ENCODE measurements at places on chromosomes 7 and 10.

DNA sequence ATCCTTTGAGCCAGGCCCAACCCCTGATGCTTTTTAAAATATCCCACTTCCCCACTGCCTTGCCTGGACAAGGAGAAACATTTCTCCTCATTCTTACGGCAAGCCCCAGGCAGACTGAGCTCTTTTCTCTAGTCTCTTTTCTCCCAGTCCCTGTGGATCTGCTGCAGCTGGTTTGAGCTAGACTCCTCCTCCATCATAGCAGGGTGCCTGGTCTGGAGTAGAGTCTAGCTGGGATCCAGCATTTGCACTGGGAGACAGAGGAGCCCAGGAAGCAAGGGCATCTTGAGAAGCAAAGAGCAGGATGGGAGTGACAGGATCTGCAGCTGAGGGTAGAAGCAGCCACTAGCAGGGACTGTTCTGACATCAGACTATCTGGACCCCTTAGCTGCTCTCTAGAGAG, 562.3 kb upstream of the COBL start:
- no peak overlapping the region for H3K4me3 ChIP-seq
- no peaks in the 10 kb centered on the region for H3K4me1 ChIP-seq
- no peak for DNase-seq
- no peak overlapping the region for H3K27ac ChIP-seq

DNA sequence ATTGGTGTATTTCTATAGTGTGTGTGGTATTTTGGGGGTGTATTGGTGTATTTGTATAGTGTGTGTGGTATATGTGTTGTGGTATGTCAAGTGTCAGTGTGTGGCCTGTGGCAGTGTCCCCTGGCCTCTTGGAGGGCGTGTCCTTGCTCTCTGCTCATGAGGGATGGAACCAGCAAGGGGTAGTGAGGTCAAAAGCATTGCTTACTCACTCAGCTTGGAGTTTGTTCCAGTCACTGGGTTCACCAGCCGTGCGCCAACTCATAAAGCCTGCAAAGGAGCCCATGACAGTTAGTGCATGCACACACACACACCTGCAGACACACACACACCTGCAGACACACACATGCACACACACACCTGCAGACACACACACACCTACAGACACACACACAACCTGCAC, 4.3 kb upstream of the TRPV6 start:
- H3K36me3 ChIP-seq = no peaks in the 10 kb centered on the region
- no peak overlapping the region for H3K4me3 ChIP-seq
- no peak overlapping the region for H3K27ac ChIP-seq
- no peak for DNase-seq
- H3K27me3 ChIP-seq = no peaks in the 10 kb centered on the region

- H3K27ac ChIP-seq = no peak overlapping the region
- no peaks in the 10 kb centered on the region for H3K27me3 ChIP-seq
- H3K4me3 ChIP-seq = no peak overlapping the region
- no peak for DNase-seq
- no peaks in the 10 kb centered on the region for H3K4me1 ChIP-seq
Observed at GRCh38 chr7:39459636-39460035, 106.6 kb upstream of the YAE1 start.

GRCh38 chr7:134645935-134646334, 718 bp upstream of the BPGM start:
- H3K36me3 ChIP-seq = no peaks in the 10 kb centered on the region
- DNase-seq = no peak
- H3K27ac ChIP-seq = peak overlapping the region; percentile 85
- peaks cover 11% of the 10 kb centered on the region for H3K4me1 ChIP-seq
- peak overlapping the region; percentile 46 for H3K4me3 ChIP-seq
- no peaks in the 10 kb centered on the region for H3K27me3 ChIP-seq

DNA sequence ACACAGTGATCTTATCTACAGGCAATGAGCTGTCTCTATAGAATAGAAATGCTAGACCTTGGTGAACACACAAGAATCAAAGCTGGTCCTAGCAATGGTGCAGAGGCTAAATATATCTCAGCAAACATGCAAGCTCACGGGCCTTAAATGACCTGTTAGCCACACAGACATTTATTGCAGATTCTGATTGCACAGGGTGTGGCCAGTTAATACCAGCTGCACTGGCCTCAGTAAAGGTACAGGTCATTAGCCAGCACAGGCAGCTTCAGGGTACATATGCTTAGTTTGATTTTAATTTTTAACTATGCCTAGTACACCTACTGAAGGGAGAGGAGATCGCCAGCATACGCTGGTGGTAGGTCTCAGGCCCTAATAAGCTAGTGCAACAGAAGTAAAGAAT, 265.4 kb upstream of the DGKB start:
- no peak overlapping the region for H3K27ac ChIP-seq
- DNase-seq = no peak
- H3K36me3 ChIP-seq = no peaks in the 10 kb centered on the region
- no peaks in the 10 kb centered on the region for H3K4me1 ChIP-seq

DNA sequence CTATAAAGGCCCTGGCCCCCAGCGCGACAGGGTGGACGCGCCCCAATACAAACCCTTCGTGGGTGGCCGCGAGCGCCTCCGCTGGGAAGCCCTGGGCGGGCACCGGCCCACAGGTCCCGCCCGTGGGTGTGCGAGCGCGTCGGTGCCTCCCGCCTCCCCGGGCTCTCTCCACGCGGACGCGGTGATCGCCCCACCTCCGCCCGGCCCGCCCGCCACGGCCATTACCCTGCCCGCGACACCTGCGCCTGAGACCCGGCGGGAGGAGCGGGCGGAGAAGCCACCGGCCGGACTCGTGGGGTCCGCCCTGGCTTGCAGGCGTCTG, 81.2 kb downstream of the PAX2 start:
- peaks cover 34% of the 10 kb centered on the region for H3K4me1 ChIP-seq
- DNase-seq = no peak
- peak overlapping the region; percentile 51 for H3K4me3 ChIP-seq
- H3K27me3 ChIP-seq = peaks cover 64% of the 10 kb centered on the region

DNA sequence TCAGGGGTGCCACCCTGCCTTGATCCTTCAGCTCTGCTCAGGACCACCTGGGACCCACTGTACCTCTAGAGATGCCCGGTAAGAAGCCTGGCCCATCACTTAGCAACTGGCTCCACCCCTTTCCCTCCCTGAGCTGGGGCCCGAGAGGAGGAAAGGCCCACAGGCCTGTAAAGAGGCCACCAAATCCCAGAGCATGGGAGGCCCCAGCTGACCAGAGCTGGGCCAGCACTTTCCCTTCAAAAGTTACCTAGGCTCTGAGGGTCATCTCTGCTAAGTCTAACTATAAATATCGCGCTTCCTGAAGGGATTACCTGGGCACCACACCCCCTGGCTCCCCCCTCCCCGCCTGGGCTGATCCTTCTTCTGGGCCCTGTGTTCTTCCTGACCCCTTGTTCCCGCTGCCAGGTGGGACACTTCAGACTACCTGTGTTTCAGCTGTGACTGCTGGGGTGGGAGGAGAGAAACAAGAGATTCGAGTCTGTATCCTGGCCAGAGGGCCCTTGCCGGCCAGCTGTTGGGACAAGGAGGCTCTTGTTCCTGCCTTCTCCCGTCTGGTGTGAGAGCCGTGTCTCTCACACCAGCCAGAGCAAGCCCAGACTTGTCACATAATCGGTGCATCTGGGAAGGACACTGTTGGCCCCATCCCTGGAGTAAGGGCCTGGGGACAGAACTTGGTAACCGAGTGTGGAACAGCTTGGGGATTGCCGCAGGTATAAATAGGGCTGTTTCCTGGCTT, 22.8 kb upstream of the ANKRD2 start:
- H3K4me1 ChIP-seq = no peaks in the 10 kb centered on the region
- DNase-seq = no peak
- no peaks in the 10 kb centered on the region for H3K36me3 ChIP-seq
- no peak overlapping the region for H3K27ac ChIP-seq
- no peaks in the 10 kb centered on the region for H3K27me3 ChIP-seq
- H3K4me3 ChIP-seq = no peak overlapping the region

GRCh38 chr10:4541292-4541691, 284.7 kb upstream of the AKR1E2 start:
- no peaks in the 10 kb centered on the region for H3K36me3 ChIP-seq
- no peak for DNase-seq
- H3K4me3 ChIP-seq = no peak overlapping the region
- H3K27me3 ChIP-seq = no peaks in the 10 kb centered on the region
- H3K27ac ChIP-seq = no peak overlapping the region

- no peaks in the 10 kb centered on the region for H3K27me3 ChIP-seq
- no peaks in the 10 kb centered on the region for H3K36me3 ChIP-seq
- no peaks in the 10 kb centered on the region for H3K4me1 ChIP-seq
- H3K4me3 ChIP-seq = no peak overlapping the region
- no peak overlapping the region for H3K27ac ChIP-seq
Observed at GRCh38 chr7:114466917-114467316, 52.3 kb downstream of the FOXP2 start.

- H3K4me3 ChIP-seq = no peak overlapping the region
- no peak for DNase-seq
- no peaks in the 10 kb centered on the region for H3K36me3 ChIP-seq
- H3K4me1 ChIP-seq = no peaks in the 10 kb centered on the region
Observed at GRCh38 chr7:78296644-78297371, 498.2 kb downstream of the PHTF2 start.

- no peaks in the 10 kb centered on the region for H3K27me3 ChIP-seq
- H3K27ac ChIP-seq = no peak overlapping the region
- no peaks in the 10 kb centered on the region for H3K4me1 ChIP-seq
- no peaks in the 10 kb centered on the region for H3K36me3 ChIP-seq
- DNase-seq = no peak
Observed at GRCh38 chr7:124550036-124550435, 215.6 kb downstream of the GPR37 start.

GRCh38 chr7:135761751-135762488, 13.3 kb upstream of the FAM180A start:
- no peaks in the 10 kb centered on the region for H3K36me3 ChIP-seq
- no peaks in the 10 kb centered on the region for H3K27me3 ChIP-seq
- no peaks in the 10 kb centered on the region for H3K4me1 ChIP-seq
- H3K27ac ChIP-seq = no peak overlapping the region
- no peak for DNase-seq

- DNase-seq = no peak
- no peak overlapping the region for H3K27ac ChIP-seq
- no peaks in the 10 kb centered on the region for H3K36me3 ChIP-seq
- H3K4me3 ChIP-seq = no peak overlapping the region
- no peaks in the 10 kb centered on the region for H3K27me3 ChIP-seq
Observed at GRCh38 chr10:50634479-50634878, 10.7 kb upstream of the SGMS1 start.

- no peaks in the 10 kb centered on the region for H3K4me1 ChIP-seq
- no peak overlapping the region for H3K27ac ChIP-seq
- no peaks in the 10 kb centered on the region for H3K36me3 ChIP-seq
Observed at GRCh38 chr10:22156750-22157149, 61.1 kb downstream of the EBLN1 start.

DNA sequence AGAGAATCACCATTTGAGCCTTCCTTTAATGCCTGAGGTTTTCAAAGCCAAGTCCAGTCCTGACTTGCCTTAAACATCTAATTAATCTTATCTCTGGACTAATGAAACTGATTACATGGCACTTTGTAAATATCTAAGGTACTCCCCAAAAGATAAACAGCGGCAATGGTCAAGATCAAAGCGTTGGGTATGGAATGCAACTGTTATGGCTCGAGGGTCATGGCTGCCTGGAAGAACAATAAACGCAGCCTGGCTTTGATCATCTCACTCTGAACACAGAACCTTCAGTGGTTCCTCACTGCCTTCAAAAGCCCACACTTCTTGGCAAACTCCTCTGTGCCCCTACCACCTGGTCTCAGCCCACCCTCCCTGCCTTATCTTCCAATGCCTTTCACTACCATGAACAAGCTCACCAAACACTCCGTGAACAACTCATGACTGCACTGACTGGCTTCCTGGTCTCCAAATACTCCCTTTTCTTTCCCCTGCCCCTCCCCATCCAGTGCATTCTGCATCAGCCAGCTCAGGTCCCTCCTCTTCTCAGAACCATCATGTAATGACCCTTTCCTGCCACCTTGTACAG, 150.2 kb upstream of the NFE2L3 start:
- no peaks in the 10 kb centered on the region for H3K36me3 ChIP-seq
- no peak for DNase-seq
- no peak overlapping the region for H3K27ac ChIP-seq
- no peak overlapping the region for H3K4me3 ChIP-seq
- no peaks in the 10 kb centered on the region for H3K27me3 ChIP-seq

- DNase-seq = no peak
- no peak overlapping the region for H3K27ac ChIP-seq
- no peaks in the 10 kb centered on the region for H3K36me3 ChIP-seq
- H3K4me3 ChIP-seq = no peak overlapping the region
- H3K27me3 ChIP-seq = no peaks in the 10 kb centered on the region
- no peaks in the 10 kb centered on the region for H3K4me1 ChIP-seq
Observed at GRCh38 chr10:71225291-71226058, 13.1 kb downstream of the UNC5B start.

GRCh38 chr10:78432583-78432982, 398.9 kb downstream of the RPS24 start:
- H3K36me3 ChIP-seq = no peaks in the 10 kb centered on the region
- no peak overlapping the region for H3K27ac ChIP-seq
- no peaks in the 10 kb centered on the region for H3K27me3 ChIP-seq
- no peak overlapping the region for H3K4me3 ChIP-seq
- no peaks in the 10 kb centered on the region for H3K4me1 ChIP-seq

- H3K27ac ChIP-seq = peak within 1 kb of the TSS; percentile 73
- H3K36me3 ChIP-seq = no peaks in the 10 kb centered on the region
- peak; percentile 72 for DNase-seq
- peaks cover 5% of the 10 kb centered on the region for H3K27me3 ChIP-seq
Observed at GRCh38 chr10:22316286-22317075, at the start of gene COMMD3. TSS of gene COMMD3 (plus strand) at chr10:22316388. CDS start at chr10:22316418, 30 bp downstream.

GRCh38 chr10:132812520-132812919, 26.6 kb upstream of the NKX6-2 start:
- DNase-seq = no peak
- H3K36me3 ChIP-seq = no peaks in the 10 kb centered on the region
- no peak overlapping the region for H3K27ac ChIP-seq
- peaks cover 2% of the 10 kb centered on the region for H3K27me3 ChIP-seq

- H3K4me3 ChIP-seq = no peak overlapping the region
- no peaks in the 10 kb centered on the region for H3K4me1 ChIP-seq
- DNase-seq = no peak
- H3K36me3 ChIP-seq = no peaks in the 10 kb centered on the region
- no peaks in the 10 kb centered on the region for H3K27me3 ChIP-seq
Observed at GRCh38 chr7:157807510-157807909, 470.7 kb downstream of the DNAJB6 start.

- no peak overlapping the region for H3K27ac ChIP-seq
- H3K4me1 ChIP-seq = no peaks in the 10 kb centered on the region
- no peak for DNase-seq
- no peak overlapping the region for H3K4me3 ChIP-seq
- no peaks in the 10 kb centered on the region for H3K27me3 ChIP-seq
- no peaks in the 10 kb centered on the region for H3K36me3 ChIP-seq
Observed at GRCh38 chr10:77349226-77349625, 288.4 kb downstream of the KCNMA1 start.

- H3K36me3 ChIP-seq = peaks cover 18% of the 10 kb centered on the region
- no peaks in the 10 kb centered on the region for H3K27me3 ChIP-seq
- H3K4me1 ChIP-seq = no peaks in the 10 kb centered on the region
- H3K4me3 ChIP-seq = no peak overlapping the region
- H3K27ac ChIP-seq = no peak overlapping the region
- no peak for DNase-seq
Observed at GRCh38 chr7:108488768-108489538, 32.7 kb upstream of the NRCAM start.

- no peak overlapping the region for H3K27ac ChIP-seq
- H3K27me3 ChIP-seq = no peaks in the 10 kb centered on the region
Observed at GRCh38 chr7:140686921-140687320, 9.6 kb upstream of the NDUFB2 start.
